ENCODE measurements at places on chromosomes 6 and 20.

- DNase-seq = no peak
These were observed 46.2 kb upstream of the RNGTT start for GRCh38 chr6:89009624-89010059.

- no peak for DNase-seq
These were observed 221.8 kb upstream of the SOX4 start for GRCh38 chr6:21371676-21372171.

- no peak for DNase-seq
These were observed 559.6 kb downstream of the RFPL4B start for GRCh38 chr6:112906726-112907125.

DNA sequence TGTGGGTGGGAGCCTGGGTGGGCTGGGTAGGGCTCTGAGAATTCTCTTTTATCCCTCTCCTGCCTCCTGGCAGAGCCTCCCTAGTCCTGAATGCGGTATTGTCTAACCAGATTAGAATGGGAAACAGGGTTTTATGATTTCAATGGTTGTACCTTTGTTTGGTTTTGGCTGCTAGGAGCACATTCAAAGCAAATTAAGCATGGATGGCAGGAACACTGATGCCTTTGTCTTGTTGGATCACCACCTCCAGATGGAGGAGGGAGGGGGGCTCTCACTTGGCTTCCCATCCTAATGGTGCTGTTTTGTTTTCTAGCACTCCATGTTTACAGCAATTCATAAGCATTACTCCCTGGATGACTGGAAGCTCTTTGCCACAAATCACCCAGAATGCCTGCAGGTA is 11.6 kb downstream of the GMPR start:
- peak; percentile 84 for DNase-seq

Data from NCI-H1048 (cell line).